ENCODE measurements at places on chromosomes 6 and 20.

DNA sequence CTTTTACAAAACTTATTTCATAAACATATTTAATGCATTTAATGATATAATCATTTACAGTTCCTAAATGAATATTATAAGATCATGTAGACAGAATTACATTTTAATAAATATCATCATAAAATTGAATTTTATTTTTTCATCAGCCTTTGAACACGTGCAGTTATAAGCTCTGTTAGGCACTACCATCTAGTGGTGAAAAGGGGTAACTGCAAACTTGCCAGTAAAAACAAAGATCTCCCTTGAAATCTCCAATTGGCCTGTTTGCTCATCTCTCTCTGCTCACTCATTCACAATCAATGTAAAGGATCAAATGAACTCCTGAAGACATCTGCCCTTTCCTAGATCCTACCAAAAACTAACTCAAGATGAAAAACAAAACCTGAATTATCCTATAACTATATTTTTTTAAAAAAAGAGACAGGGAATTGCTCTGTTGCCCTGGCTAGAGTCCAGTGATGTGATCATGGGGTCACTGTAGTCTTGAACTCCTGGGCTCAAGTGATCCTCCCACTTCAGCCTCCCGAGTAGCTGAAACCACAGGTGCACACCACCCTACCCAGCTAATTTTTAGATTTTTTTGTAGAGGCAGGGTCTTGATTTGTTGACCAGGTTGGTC, 31.7 kb downstream of the SAMHD1 start:
- DNase-seq: peak; percentile 77

DNA sequence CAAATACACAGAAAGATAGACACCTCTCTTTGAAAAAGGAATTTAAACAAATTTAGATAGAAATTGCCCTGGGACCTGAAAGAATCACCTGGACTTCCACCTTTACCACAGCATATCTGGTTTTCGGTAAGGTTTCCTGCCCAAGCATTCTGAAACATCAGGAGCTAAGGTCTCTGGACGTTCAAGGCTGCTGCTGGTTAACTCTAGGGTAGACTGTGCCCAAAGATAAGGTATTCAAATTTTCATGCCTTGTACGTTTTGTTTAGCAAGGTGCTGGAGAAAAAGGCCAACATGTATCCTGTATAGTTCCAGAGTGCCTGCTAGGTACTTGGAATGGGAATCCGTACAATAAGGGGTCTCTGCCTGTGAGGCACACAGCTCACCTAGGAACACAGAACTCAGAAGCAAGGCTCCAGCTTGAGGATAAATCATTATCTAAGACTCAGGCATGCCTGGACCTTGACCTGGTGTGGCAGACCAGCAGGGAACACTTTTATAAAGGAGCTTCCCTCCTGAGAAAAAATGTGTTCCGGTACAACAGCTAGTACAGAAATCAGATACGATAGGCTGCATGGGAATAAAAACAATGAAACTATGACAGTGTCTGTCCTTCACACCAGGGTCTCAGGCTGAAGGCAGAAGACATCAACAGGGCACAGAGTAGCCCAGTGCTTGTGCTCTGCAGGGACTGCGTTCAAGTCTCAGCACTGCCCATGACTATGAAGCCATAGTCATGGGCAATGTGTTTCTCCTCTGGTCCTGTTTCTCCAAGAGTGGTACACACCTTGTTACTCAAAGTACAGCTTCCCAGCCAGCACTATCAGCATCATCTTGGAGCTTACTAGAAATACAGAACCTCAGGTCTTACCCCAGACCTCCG, 70.4 kb downstream of the METTL24 start:
- no peak for DNase-seq

- no peak for DNase-seq
Measured at GRCh38 chr6:141153563-141153962, 979.2 kb upstream of the GJE1 start.

GRCh38 chr20:55488593-55488992, 516.7 kb downstream of the CBLN4 start:
- no peak for DNase-seq

DNA sequence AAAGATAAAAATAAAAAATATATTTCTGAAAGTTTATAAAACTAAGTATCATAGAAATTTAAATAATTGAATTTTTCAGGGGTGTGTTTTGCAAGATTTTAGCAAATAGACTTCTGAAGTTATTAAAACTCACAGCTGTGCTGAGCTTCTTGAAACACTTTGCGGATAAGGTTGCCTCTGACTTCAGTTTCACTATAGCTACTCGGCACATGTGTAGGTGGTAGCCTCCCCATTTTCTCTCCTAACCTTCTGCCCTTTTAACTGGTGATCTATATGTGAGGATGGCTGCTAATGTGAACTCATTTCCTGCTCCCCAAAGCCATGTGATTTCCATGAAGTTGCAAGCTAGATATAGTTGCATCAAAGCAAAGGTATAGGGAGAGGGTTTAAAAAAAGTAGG, 129.3 kb upstream of the STMND1 start:
- no peak for DNase-seq

- DNase-seq: no peak
Measured at GRCh38 chr6:13729891-13730290, 18.3 kb upstream of the RANBP9 start.

- no peak for DNase-seq
Measured at GRCh38 chr20:11063444-11063843, 389.6 kb upstream of the JAG1 start.

DNA sequence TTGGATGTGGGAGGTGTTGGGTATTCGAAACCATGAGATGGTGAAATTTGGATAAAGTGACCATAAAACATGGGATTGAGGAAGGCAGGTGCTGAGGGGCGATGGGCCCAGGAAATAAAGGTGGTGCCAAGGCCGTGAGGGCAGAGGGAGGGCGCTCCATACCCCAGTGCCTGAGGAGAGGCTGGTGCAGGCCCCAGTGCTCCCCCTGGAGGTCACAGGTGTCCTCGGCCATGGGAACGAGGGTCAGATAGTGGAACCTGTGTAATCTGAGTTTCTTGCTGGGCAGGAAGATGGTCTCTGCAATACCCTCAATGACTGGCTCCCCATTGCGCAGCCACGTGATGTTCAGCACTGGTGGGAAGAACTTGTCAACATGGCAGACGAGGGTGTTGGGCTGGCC, 16.2 kb downstream of the HLA-DPB1 start:
- peak; percentile 66 for DNase-seq

DNA sequence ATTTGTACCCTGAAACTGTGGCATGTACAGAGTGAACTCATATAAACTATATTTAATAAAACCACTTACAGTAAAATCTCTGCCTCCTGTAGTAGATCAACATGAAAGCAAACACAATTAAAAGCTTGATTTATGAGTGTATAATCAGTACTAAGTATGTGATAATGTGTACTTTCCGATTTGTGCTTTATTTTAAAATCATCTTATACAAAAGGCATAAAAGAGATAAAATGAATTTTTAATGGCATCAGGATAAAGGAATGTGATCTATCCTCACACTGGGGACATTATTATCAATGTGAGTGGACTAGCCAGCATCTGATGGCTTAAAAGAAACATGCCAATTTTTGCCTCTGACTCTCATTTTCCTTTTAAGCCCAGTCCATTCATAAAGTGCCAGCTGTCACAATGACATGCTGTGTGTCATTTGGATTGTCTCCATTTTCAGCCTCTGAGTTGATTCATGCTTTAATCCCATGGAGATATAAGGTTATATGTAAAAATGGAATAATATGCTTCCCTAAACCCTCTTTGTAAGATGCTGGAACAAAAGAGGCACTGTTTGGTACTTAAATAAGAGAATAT, 831.6 kb upstream of the EYS start:
- DNase-seq: no peak

DNA sequence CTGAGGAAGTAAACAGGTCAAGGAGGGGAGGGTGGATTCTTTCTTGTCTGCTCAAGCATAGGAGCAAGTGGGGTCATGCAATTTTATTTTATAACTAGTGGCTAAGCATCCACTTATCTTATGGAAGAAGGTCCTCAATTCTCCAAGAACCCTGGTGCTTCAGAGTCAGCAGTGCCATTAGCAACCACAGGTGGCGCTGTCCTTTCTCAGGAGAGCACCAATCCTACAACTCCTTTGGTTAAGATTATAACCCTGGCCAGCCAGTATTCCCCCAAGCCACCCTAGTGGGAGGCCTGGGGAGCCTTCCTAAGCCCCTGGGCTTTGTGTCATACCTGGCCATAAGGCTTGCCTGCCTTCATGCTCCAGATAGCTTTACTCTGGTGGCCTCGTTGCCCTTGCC, 60.7 kb downstream of the PCSK2 start:
- peak; percentile 18 for DNase-seq

DNA sequence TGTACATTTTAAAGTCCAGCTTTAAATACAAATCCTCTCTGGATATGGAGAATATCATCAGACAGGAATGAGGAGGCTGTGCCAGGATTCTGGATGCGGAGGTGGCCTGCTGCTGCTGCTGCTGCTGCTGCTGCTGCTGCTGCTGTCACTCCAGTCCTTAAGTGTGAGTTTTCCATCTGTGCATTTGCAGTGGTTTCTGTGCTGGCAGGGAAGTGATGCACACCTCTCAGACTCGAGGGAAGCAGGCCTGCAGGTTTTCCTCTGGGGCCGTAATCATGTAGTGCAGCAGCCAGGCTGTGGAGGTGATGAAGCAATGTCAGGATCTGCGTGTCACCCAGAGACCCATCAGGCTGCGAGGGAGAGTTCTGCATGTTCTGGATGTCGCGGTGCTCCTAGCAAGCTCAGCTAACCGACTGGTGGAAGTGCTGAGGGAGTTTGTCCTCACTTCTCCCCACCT, 32.0 kb downstream of the CFAP61 start:
- DNase-seq: no peak

DNA sequence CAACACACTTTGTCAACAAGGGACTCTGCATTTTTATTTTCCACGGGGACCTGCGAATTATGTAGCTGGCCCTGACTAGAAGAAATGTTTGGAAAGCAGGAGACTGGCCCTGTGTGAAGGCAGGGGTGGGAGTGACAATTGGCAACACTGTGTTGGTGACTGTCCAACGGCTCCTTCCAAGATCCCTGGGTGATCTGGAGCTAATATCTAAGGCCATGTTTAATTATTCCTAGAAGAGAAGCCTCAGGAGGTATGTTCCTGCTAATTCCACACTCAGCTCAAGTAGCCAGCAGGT, 13.7 kb downstream of the SLC22A23 start:
- DNase-seq: no peak

GRCh38 chr6:168030218-168030746, 32.8 kb downstream of the KIF25 start:
- no peak for DNase-seq

DNA sequence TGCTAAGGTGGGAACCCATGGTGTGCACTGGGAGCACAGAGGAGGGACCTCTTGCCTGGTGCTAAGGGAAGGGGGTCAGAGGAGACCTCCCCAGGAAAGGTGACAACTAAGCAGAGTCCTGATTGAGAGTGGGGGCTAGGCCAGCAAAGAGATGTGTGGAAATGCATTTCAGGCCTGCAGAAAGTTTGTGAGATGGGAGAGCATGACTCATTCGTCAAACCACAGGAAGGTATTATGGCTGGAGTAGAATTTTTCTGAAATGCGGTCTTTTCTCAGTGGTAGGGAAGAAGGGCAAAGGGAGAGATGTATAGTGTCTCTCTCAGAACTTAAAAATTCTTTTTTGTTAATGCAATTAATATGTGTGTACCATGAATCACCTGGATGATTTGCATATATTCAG, 23.6 kb upstream of the EDN1 start:
- no peak for DNase-seq

DNA sequence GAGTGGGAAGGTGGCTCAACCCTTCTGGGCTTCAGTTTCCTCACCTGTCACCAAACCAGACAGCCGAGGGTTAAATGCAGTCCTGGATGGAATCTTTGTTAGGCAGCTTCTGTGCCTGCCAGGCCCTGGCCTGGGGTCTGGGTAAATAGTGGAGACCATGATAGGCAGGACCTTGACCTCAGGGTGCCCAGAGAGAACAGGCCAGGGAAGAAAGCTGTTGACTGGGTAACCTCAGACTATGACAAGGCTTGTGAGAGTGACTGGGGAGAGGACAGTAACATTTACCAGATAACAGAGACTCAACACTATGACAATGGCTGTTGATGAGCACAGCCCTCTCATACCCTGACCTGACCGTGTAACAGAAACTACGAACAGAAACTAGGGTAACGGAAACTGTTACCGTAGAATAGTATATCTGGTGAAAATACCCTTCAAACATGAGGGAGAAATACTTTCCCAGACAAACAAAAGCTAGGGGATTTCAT, 218.3 kb downstream of the PREX1 start:
- DNase-seq: no peak

DNA sequence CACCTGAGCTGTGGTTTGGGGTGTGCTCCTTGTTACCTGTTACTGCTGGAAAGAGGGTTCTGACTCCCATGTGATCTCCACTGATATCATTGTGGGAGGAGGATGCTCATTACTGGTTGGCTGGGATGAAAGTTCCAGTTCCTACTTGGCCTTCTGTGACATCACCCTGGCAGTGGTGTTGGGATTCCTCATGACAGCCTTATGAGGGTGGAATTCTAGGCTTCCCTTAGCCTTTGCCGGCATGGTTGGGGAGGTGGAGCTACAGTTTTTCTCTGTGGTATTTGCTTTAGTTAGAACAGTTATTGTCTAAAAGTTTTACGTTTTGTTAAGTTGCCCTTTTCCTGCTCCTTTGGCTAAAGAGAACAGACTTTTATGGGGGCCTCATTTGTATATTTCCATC, 112.1 kb downstream of the AFG1L start:
- no peak for DNase-seq

- DNase-seq: no peak
Measured at GRCh38 chr20:38673725-38674091, 50.6 kb upstream of the SLC32A1 start.

DNA sequence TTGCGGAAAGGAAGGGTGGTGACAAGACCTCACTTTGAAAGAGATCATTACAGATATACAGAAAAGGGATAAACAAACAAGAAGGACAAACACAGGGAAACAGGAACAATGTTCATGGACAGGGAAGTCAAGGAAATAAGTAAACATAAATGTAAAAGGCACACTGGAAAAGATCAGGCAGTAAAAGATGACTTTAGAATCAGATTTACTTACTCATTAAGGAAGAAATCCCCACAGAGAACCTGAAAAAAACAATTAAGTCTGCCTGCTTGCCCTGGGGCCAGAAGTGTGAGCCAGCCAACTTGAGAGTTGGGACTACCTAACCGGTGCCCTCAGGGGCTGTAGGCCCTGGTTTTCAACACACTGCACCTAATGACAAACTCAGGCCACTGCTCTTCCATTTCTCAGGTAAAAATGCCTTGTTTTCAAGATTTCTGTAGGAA, 1.7 kb downstream of the APMAP start:
- no peak for DNase-seq

- DNase-seq: no peak
Measured at GRCh38 chr6:44053760-44054556, 73.3 kb downstream of the MRPL14 start.

DNA sequence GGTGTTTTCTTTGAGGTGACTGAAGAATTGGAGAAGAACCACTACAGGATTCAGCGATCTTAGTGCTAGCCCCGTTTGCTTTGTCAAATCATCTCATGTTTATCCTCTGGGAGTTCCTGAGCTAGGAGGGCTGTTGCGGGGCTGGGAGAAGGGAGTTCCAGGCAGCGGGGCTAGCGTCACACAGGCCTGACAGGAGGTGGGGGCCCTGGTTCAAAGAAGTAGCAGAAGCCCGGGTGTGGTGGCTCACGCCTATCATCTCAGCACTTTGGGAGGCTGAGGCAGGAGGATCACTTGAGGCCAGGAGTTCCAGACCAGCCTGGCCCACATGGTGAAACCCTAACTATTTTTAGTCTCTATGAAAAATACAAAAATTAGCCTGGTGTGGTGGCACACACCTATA, 33.2 kb upstream of the SULF2 start:
- DNase-seq: no peak

- DNase-seq: no peak
Measured at GRCh38 chr6:152952045-152952444, 30.8 kb downstream of the FBXO5 start.
